NCI-H187 (cell line): ENCODE measurements at places on chromosomes 13 and 19.

- DNase-seq: no peak
These were observed 624.8 kb downstream of the DACH1 start for GRCh38 chr13:71242201-71242600.

DNA sequence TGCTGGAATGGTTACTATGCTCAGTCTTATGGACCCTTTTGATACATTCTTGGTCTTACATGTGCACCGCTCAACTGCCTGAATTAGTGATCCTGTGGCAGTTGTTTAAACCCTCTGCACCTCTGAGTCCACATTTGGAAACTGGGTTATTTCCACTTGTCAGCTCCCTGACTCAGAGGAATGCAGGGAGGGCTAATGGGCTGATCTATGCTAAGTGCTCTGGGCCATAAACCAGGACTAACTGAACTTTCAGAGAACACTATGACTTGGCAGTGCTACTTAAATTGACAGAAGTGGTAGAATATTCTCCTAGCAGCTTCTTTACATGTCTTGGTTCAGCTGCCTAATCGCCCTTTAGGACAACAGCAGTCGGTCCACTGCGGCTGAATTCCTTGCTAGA is 26.8 kb upstream of the MED4 start:
- DNase-seq: no peak

GRCh38 chr13:106220211-106220610 is 315.3 kb downstream of the EFNB2 start:
- DNase-seq: no peak

DNA sequence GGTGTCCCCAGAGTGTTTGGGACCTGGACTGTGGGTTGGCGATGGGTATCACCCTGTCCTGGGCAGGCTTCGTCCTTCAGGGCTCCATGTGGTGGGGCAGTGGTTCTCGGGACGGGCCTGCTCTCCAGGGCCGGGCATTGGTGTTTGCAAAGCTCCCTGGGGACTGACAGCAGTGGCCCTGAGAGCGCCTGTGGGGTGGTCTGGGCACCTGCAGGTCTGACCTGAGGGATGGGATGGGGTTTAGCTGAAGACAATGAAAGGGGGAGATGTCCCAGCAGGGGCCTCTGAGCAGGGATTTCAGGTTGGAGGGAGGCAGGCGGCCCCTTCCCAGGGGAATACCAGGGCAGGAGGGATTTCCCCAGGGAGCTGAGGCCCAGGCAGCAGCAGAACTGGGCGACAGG is 68.3 kb upstream of the MCF2L start:
- no peak for DNase-seq

DNA sequence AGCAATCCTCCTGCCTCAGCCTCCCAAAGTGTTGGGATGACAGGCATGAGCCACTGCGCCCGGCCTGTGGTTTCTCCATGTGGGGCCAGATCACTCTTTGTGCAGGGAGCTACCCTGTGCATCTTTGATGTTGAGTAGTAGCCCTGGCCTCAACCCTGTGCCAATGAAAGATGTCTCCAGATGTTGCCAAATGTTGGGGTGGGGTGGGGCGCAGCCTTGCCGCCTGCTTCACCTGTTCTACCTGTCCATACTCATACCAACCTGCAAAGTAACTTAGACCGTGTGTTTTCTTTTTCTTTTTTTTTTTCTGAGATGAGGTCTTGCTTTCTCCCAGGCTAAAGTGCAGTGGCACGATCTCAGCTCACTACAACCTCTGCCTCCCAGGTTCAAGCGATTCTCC is 20.9 kb downstream of the IER2 start:
- DNase-seq: no peak

GRCh38 chr19:5394551-5395505 is 54.2 kb upstream of the PTPRS start:
- DNase-seq: no peak

- no peak for DNase-seq
These were observed 89.0 kb upstream of the SPATA13 start for GRCh38 chr13:24071423-24072075.

DNA sequence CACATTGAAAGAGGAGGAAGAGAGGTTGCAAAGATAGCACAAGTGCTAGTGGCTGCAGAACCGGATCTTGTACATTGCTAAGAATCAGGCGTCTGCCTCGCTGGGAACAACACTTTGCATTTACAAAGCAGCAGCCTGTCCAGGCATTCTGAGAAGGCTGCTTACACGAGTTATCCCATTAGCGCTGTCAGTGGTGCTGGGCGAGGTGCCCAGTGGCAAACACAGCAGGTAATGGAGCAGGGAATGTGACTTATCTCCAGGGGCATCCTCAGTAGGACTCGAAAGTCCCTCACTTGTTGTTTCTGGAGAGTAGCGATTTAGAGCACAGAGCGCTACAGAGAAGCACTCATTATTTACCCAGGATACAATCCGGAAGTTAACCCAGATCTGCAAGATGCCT is 209.6 kb downstream of the OLFM4 start:
- DNase-seq: no peak

DNA sequence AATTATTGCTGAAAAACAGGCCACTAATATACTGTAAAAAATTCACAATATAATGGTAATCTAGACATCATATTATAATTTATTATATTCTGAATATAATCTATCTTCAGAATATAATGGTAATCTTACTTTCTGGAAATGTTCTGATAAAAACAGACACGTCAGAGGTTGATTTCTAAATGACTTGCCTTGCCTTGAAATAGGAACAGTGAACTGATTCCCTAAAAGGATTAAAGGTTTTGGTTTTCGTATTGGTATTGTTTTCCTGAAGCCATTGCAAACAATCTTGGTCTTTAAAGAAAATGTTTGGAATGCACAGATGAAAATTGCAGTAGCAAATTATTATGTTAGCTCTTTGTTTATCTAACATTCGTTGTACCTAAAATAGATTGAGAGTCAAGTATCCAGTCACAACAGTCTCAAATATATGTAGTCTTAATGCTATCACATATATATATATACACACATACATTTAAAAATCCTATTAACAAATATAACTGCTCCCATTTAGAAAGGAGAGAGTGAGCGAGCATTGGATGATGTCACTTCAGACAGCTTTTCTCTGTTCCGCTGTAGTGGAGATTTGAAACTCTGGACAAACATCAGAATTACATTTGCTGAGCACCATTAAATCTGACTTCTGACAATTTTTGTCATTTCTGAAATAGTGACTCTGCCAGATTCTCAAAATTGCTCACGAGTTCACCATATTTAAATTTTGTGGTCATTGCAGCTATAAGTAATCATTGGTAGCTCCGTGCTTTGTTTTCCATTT is 1.7 kb downstream of the ITM2B start:
- no peak for DNase-seq

DNA sequence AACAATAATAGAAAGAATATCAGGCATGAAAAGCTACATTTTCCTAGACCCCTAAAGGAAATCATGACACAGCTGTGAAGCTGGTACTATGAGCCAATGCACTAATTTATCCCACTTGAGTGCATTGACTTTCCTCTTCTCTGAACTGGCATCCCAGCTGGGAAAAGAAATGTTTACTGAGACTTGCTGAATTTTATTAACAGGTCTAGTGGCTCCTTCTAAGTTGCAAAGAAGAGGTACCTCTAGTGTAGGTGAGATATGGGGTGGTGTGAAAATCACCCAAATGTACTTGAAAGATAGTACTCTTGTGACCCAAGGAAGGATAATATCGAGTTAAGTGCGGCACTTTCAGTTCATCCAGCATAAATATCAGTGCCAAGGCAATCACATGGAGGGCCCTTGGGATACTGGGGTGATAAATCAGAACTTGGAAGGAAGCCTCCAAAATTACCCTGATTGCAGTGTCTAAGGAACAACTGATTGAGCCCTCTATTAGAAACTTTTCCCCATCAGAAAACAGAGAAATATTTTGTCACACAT is 369.2 kb downstream of the PCDH9 start:
- DNase-seq: no peak

DNA sequence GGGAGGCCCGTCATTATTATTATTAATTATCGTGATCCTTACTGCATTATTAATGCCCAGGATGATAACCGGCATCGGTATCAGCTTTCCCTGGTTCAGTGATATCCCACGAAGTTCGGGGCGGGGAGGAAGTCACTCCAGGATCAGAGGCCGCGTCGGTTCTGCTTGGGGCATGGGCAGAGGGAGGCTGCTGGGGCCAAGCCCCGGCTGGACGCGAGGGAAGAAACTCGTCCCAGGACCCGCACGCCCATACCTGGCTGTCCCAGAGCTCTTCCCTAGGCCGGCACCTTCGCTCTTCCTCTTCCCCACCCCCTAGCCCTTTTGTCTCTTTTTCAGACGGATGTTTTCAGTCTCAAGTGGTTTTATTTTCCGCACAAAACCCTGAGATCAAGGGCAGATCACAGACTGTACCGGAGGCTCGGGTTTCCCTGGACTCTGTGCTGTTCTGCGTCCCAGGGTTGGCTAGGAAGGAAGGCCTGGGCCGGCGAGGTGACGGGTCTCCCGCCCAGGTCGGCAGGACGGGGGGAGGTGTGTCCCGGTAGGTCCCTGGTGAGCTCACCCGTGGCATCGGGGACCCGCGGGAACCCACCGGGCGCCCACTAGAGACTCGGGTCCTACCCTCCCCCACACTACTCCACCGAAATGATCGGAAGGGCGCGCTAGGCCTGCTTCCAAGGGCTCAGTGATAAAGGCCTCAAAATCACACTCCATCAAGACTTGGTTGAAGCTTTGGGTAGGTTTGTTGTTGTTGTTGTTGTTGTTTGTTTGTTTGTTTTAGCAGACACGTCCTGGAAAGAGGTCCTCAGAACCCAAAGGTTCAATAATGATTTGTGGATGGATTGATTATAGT is 7.9 kb downstream of the ZIC2 start:
- no peak for DNase-seq

DNA sequence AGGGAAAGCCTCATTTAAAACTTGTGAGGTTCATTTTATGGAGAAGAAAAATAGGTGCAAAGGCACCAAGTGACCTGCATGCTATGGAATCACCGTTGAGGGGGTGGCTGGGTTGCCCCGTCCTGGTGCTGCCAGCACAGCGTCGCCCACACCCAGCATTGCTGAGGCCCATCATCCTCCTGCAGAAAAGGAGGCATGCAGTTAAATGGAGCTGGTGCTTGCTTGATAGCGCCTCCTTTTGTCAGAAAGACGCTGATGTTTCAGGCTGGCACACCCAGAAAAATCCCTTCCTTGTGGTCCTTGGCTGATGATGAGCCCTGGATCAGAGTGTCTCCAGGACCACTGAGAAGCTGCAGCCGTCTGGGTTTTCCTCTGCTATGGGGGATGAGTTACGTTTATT is 36.9 kb downstream of the DHRS12 start:
- DNase-seq: no peak
